NCI-H187 treated with DMSO at 0.1 percent for 48 hours (cell line): ENCODE measurements at places on chromosomes 2 and 18.

DNA sequence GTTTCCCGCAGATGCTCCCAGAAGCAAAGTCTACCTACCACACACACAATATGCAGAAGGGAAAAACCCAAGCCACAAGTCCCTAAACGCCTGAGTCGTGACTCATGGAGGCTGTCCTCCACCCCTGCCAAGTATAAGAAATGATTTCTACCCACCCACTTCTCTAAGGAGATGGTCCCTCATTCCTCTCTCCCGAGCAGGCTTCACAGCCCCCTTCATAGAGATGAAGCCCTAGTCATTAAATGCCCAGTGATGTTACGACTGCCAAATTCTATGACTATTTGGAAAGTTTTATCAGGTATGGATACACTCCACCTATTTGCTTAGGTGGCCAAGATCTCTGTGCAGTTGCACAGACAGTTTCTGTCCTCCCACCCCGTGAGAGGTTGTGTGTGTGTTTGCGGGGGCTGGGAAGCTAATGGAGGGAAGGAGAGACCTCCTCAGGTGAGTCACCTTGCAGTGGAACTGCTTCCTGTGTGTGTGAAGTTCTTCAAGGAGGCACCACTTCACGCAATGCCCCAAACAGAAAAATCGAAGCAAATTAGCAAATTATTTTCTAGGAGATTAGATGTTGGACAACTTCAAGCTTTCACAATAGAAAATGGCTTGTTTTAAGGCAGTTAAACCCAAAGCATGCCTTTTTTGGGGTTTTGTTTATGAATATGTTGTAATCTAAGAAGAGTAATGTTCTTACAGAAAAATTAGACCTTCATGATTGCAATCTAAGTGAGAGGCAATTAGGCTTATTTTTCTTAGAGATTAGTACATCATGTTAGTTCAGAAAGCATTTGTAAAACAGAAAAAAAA, 175.2 kb downstream of the TGIF1 start:
- no peak for DNase-seq

- no peak for DNase-seq
Measured at GRCh38 chr2:59588286-59588685, 965.2 kb downstream of the BCL11A start.

GRCh38 chr2:135004005-135004746, 43.1 kb downstream of the MAP3K19 start:
- peak; percentile 20 for DNase-seq

DNA sequence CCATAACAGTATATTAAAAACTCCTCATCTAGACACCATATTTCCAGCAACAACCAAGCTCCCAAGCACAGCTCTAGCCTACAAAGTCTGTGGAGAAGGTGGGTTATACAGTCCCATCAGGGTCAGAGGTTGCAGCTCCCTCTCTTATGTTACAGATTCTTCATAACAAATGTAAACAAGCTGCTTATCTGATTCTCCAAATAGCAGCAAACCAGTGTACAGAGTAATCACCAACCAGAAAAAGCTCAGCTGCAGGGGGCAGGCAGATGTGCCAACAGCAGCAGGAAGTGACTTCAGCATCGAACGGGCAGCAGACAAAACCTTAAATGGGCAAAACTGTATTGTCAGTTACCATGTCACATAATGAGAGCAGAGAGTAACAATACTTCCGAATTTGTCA, 52.9 kb upstream of the NABP1 start:
- DNase-seq: no peak

- no peak for DNase-seq
Measured at GRCh38 chr18:31546476-31546875, 45.2 kb upstream of the TTR start.

GRCh38 chr2:3422161-3422779, 42.8 kb downstream of the TRAPPC12 start:
- no peak for DNase-seq

GRCh38 chr2:84652431-84652830, 136.1 kb downstream of the DNAH6 start:
- DNase-seq: no peak

GRCh38 chr2:113088213-113088992, 20.6 kb downstream of the IL1F10 start:
- DNase-seq: no peak

DNA sequence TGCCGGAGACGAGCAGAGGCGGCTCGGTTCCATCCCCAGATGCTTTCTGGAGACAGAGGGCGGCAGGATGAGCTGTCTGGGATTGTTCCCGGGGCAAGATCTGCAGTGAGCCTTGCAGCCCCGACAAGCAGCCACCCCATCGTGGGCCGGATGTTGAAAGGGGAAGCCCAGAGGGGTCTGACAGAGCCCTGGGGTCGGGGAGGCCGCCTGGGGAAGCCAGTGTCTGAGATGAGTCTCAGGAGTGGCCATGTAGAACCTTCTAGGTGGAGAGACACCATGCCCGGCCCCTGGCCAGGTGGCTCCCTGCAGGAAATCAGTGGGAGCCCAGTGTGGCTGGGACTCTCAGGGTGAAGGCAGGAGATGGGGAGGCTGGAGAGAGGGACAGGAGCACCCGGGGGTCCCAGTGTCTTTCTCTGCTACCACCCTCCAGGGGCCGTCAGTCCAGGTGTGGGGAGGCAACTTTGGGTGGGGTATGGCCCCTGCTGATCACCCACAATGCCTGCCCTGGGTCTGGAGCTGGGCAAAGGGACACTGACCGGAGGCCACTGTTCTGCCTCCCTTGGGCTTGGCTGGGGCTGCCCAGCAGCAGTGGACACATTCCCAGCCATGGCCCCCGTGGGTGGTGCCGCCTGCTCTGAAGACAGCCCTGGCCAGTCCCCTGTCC, 128.3 kb upstream of the HS6ST1 start:
- DNase-seq: no peak

- DNase-seq: no peak
Measured at GRCh38 chr2:10520154-10520553, 72.0 kb upstream of the ODC1 start.

DNA sequence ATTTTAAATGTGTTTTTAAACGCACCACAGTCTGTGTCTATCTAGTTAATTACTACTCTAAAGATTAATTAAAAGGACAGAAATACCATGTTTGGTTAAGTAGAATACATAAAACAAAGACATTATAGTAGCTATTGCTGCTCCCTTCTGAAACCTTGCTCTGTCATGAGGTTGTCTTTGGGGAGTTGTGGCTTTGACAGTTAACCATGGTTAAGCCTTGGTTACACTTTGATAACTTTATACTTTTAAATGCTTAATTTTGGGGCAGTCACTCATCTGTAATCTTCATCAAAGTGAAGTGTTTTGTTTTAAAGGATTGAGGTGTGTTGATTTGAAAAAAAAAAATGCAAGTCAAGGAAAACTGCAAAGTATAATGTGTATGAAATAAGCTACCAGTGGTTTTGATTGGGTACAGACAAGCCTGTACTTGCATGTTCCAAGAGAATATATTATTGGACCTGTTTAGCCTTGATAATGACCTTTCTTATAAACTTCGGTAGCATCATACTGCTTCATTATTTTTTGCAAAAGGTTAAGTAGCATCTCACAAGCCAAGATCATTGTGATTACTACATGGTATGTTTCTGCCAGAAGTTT, 29.8 kb upstream of the TBR1 start:
- DNase-seq: no peak

DNA sequence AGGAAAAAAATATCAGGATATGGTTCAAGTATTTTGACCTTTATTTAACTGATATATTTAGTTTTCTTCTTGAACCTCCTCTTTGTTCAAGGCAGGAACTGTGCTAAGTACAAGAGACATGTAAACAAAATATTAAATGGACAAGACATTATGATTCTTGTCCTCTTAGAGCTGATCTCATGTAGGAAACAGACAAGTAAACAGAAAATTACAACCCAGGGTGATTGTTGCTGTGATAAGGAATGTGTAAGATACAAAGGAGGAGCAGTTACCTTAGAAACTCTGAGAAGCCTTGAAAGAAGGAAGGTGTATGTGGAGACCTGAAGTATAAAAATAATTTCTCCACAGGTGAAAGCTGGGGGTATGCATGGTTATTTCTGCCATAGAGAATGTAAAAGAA, 12.9 kb downstream of the RBM45 start:
- DNase-seq: no peak

GRCh38 chr18:31490387-31490786, 7.6 kb upstream of the DSG2 start:
- DNase-seq: no peak

GRCh38 chr2:11680182-11680900, 10.3 kb upstream of the NTSR2 start:
- no peak for DNase-seq

DNA sequence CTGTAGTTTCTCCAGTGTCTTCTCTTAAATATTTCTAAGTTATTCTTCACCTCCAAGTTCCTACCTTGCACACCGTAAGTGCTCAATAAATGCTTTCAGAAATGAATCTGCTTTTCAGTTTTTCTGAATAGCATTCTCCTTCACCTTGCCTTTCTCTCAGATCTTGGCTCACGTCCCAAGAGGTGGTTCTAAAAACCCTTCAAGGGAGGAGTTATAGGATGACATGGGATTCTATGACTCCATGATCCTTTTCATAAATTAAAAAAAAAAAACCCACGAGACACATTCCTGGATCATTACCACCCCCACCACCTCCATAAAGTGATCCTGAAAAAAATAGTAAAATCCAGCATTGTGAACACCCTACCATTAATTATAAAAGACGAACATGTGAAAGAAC, 11.7 kb downstream of the KCTD1 start:
- no peak for DNase-seq

- no peak for DNase-seq
Measured at GRCh38 chr2:159129824-159130223, 156.7 kb downstream of the WDSUB1 start.

DNA sequence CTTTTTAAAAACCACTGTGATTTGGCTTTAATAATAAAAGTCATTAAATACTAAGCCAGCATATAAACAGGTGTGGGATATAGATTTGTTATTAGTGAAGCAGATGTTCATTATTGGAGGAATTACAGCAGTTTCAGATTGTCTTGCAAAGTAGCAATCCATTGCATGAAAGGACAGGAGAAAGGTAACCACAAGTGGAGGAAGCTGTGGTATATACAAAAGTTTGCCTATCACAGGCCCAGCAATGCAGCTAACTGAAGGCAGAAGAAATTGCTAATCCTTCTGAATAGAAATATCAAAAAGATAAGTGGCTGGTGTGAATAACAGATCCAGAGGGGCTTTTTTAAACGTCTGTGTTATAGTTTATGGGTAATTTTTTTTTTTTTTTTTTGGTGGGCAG, 199.4 kb downstream of the ZNF385B start:
- no peak for DNase-seq

DNA sequence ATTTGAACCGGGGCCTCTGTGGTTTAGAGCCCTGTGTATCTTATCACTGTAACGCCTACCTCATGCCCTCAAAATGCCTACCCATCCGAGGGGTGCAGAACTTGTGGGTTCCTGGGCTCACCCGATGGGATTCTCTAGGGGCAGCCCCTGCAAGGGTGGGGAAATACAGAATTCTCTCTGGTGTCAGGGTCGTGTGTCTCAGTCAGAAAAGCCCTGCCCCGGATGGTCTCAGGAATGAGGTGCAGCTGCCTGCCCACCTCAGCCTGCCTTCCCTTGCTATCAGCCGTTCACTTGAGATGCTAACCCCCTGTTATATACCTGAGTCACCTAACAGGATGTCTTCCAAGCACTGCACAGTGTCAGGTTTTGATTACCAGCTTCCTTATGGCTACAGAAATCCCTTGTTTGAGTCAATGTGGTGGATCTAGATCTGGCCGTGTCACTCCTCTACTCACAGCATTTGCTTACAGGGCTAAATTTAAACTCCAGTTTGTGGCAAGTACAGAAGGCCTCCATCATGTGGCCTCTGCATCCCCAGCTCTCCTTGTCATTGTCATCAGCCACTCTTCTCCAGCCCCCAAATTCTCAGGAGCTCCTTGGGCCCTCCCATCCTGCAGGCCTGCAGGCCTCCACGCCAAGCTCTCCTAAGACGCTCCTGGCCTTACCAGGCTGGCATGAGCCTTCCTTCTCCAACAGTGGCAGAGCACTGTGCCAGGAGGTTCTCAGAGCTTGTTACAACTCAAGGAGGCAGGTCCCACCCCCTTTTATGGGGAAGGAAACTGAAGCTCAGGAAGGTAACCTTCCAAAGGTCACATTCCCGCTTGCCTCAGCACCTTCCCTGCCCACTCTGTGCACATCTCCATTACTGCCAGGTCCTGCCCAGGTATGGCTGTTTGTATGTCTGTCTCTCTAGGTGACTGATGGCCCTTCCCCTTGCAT, 14.3 kb upstream of the MAP3K2 start:
- DNase-seq: no peak

DNA sequence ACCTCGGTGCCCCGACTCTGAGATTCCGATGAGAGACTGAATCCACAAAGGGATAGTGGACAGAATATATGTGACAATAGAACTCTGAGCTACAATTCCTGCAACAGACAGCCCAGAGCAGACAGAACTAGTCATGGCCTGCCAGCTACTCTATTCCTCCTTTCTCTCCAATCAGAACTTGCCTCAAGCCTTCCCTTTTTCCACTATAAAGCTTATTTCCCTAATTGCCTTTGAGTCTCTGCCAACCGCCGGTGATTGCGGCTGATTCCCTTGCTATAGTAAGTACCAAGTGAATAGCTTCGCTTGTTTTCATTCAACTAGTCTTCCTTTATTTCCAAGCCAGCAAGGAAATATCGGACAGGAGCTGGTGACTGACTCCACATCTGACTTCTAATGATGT, 96.8 kb downstream of the DSC3 start:
- DNase-seq: no peak

GRCh38 chr18:33957707-33958106, 267.0 kb downstream of the NOL4 start:
- no peak for DNase-seq

DNA sequence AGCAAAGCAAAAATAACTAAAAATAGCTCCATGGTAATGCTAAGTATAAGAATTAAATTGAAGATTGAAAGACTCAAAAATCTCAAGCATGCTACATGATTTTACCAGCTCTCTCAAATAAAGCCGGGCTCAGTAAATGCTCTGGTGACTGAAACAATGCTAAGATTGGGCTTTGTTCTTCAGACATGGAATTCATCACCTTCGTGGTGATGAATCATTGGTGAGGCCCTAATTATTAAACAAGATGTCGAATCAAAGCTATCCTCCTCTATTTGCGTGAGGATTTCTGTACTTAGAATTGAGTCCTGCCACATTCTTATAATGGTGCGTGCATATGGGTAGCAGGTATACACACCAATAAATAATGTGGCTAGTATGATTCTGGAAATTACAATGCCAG, 58.8 kb upstream of the LRRTM1 start:
- DNase-seq: no peak

- no peak for DNase-seq
Measured at GRCh38 chr2:2901384-2902345, 476.0 kb downstream of the EIPR1 start.
